ENCODE measurements at places on chromosomes 3 and 15.

DNA sequence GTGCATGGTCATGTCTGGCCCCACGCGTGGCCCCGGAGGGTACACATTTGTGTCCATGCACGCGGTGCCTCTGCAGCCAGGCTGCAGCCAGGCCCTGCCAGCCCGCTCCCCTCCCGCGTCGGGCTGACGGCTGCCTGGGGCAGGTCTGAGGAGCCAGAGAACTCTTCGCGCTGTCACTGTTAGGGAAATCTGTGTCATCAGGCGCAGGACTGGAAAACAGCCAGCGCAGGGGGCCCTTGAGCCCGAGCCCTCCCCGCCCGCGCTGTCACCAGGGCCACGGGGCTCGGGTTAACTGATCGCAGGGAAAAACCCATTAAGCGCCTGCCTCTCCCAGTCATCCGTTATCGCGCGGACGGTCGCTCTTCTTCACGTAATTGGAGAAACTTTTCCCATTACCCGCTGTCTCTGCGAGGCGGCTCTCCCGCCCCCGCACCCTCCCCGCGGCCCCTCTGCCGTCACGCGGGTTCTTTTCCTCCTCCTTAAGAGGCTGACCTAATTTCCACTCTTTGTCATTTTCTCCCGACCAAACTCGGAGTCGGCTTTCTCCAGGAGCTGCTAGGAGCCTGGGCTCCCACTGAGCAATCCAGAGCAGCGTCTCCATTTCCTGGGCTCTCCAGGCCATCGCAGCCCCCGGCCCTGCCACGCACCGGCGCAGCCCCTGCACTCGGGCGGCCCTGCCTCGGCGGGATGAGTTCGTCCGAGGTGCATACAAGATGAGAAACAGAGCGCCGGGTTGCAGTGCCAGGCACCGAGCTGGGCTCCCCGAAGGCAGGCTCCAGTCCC, 57.5 kb upstream of the PRR23E start:
- no peak overlapping the region for H3K27ac ChIP-seq
- peaks cover 24% of the 10 kb centered on the region for H3K27me3 ChIP-seq
- no peaks in the 10 kb centered on the region for H3K36me3 ChIP-seq
- H3K4me1 ChIP-seq, result peaks cover 41% of the 10 kb centered on the region

GRCh38 chr3:141979050-141979671, 102.7 kb downstream of the ATP1B3 start:
- H3K4me1 ChIP-seq, result no peaks in the 10 kb centered on the region
- H3K27me3 ChIP-seq, result no peaks in the 10 kb centered on the region
- no peak for DNase-seq
- peaks cover 5% of the 10 kb centered on the region for H3K36me3 ChIP-seq
- no peak overlapping the region for H3K27ac ChIP-seq

- no peak overlapping the region for H3K4me3 ChIP-seq
- no peak for DNase-seq
- H3K4me1 ChIP-seq, result no peaks in the 10 kb centered on the region
- no peak overlapping the region for H3K27ac ChIP-seq
Observed at GRCh38 chr3:31903686-31904431, 77.2 kb downstream of the OSBPL10 start.

DNA sequence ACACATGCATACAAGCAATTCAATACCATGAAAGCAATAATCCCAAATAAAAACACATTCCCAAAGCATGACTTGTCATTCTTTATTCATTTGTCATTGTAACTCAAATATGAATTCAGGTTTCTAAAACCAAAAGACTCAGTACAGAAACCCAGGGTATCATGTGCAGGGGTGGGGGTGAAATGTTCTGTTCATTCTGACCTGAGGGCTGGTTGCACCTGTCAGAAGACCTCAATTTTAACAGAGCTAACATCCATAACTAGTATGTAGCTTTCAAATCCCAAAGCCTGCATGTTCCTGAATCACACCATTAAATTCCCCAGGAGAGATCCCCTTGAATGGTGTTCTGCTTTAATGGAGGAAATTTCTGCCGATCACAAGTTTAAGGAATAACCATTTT, 738.7 kb downstream of the MCTP2 start:
- DNase-seq, result no peak
- no peak overlapping the region for H3K27ac ChIP-seq
- H3K36me3 ChIP-seq, result no peaks in the 10 kb centered on the region

DNA sequence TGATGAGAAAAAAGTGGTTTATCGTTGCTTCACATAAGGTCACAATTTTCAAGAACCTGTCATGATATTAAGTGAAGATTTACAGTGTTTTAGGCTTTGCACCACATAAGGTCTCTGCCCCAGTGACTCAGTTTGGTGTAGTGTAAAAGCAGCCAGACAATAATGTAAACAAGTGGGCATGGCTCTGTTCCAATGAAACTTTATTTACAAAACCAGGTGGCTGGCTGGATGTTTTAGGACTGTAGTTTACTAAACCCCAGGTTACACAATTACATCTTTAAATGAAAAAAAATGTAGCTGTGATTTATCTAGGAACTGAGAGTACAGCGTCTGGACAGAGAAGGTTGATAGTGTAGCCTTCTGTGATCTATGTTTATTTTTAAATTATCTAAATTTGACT, 9.7 kb upstream of the FBXL22 start:
- H3K27ac ChIP-seq, result no peak overlapping the region
- peaks cover 15% of the 10 kb centered on the region for H3K36me3 ChIP-seq
- H3K4me1 ChIP-seq, result no peaks in the 10 kb centered on the region
- DNase-seq, result no peak
- no peaks in the 10 kb centered on the region for H3K27me3 ChIP-seq

- peaks cover 4% of the 10 kb centered on the region for H3K4me1 ChIP-seq
- no peak for DNase-seq
- no peak overlapping the region for H3K27ac ChIP-seq
- no peak overlapping the region for H3K4me3 ChIP-seq
Observed at GRCh38 chr15:101313041-101313761, 18.2 kb upstream of the SNRPA1 start.

- H3K27ac ChIP-seq, result no peak overlapping the region
- peaks cover 7% of the 10 kb centered on the region for H3K36me3 ChIP-seq
- no peak overlapping the region for H3K4me3 ChIP-seq
Observed at GRCh38 chr15:60353245-60353920, 44.4 kb downstream of the ANXA2 start.

- H3K36me3 ChIP-seq, result no peaks in the 10 kb centered on the region
- no peaks in the 10 kb centered on the region for H3K4me1 ChIP-seq
- no peak overlapping the region for H3K27ac ChIP-seq
- no peak overlapping the region for H3K4me3 ChIP-seq
Observed at GRCh38 chr15:76678766-76679165, 226.4 kb downstream of the SCAPER start.

GRCh38 chr3:126341755-126342150, 15.5 kb downstream of the KLF15 start:
- H3K27me3 ChIP-seq, result no peaks in the 10 kb centered on the region
- H3K36me3 ChIP-seq, result peaks cover 43% of the 10 kb centered on the region

All from spinal cord (tissue), 10 donors.